Thymus (tissue), 14 donors: ENCODE measurements at places on chromosomes 1 and 21. TPM values are rescaled to one million over a fixed set of nuclear protein-coding genes. Genes with fewer than 3 reads are reported as not detected.

- no peak for DNase-seq
Measured at GRCh38 chr21:40546647-40547046, 300.3 kb downstream of the DSCAM start.

GRCh38 chr1:145956781-145957442 is 905 bp downstream of the LIX1L start:
- no peak for DNase-seq

DNA sequence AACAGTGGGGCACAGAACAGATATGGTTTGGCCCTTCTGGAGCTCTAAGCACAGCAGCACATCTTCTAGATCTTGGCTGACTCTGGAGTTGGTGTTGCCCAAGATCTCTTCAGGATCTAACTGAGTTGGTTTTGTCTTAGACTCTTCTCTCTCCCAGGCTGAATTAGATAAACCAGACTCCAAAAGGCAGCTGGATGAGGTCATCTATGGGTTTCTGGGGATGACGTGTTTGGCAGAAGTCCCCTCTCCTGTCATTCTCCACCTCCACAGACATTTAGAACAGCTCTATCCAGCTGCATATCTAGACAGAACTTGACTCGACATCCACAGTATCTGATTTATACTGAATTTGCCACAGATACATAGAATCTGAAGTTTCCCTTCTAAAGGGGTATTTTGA is 75.3 kb downstream of the ST6GALNAC5 start:
- DNase-seq: no peak

DNA sequence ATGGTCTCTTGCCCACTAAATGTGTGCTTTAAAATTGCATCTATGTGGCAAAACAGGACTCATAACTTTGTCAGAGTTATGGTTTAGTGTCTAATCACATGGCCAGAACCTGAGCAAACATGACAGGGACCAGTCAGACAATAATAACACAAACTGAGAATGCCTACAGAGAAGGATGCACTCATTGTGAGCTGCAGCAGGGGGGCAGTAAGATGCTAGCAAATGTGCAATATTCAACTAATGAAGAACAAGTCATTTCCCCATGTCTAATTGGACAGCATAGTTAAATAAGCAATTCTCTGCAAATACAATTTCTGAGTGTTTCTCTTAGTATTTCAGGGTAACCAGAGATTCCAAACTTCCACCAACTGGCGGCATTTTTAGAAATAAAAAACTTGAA is 30.8 kb downstream of the SPAG17 start:
- DNase-seq: no peak

GRCh38 chr1:43766818-43767525 is 59.6 kb downstream of the ST3GAL3 start:
- no peak for DNase-seq

DNA sequence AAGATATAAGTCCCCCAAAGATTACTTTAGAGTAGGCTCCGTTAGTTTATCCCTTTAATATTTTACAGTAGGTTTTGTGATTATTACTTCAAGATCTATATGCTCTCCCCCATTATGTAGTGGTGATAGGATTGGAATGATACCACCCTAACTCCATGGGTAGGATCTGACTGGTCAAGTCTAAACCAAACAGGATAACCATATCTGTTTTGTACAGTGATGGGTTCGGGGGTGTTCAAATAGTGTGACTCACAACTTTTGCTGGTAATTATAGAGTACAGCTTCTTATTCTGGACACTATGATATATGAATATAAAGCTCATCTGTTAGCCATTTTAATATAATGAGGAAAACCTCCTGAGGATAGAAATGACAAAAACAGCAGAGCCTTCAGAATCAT is 85.8 kb upstream of the GFI1 start:
- DNase-seq: no peak

- no peak for DNase-seq
Measured at GRCh38 chr21:42665026-42665425, 11.6 kb downstream of the PDE9A start.

DNA sequence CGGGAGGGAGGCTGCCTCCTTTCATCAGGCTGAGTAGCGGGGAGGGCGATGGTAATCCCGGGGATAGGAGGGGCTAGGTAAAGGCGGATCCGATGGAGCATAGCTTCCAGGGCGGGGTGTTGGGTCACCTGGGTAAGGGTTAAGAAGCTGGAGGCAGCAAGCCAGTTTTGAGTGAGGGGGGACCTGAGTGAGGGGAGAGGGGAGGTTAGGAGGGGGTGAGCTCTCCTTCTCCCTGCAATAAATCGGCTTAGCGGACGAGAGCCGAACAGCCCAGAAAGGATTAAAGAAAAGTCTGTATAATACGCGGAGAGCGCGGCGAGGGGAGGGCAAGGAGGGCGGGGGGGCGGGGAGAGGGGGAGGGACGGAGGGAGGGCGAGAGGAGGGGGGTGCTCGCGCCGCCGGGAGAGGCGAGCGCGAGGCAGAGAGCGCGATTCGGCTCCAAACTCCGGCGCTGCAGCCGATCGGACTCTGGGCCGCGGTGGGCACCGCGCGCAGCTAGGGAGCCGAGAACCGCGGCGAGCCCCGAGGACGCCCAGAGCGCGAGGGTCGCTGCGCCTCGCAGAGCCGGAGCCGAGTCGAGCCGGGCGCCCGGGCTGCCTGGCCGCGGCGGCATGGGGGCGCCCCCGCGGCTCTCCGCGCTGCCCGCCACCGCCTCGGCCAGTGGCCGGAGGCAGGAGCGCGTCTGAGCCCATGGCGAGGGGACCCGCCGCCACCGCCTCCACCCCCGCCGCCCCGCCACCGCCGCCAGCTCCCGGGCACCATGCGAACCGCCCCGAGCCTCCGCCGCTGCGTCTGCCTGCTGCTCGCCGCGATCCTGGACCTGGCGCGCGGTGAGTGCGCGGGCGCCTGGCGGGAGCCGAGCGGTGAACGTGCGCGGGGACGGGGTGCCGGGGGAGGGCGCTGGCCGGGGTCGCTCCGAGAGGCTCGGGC is at the start of gene IGSF21:
IGSF21 (plus strand) TSS at position 430 of the 930 bp plus-strand sequence; CDS start at position 761, 331 bp downstream.
- DNase-seq: no peak

GRCh38 chr1:243991650-243992049 is 59.4 kb upstream of the ZBTB18 start:
- DNase-seq: no peak

DNA sequence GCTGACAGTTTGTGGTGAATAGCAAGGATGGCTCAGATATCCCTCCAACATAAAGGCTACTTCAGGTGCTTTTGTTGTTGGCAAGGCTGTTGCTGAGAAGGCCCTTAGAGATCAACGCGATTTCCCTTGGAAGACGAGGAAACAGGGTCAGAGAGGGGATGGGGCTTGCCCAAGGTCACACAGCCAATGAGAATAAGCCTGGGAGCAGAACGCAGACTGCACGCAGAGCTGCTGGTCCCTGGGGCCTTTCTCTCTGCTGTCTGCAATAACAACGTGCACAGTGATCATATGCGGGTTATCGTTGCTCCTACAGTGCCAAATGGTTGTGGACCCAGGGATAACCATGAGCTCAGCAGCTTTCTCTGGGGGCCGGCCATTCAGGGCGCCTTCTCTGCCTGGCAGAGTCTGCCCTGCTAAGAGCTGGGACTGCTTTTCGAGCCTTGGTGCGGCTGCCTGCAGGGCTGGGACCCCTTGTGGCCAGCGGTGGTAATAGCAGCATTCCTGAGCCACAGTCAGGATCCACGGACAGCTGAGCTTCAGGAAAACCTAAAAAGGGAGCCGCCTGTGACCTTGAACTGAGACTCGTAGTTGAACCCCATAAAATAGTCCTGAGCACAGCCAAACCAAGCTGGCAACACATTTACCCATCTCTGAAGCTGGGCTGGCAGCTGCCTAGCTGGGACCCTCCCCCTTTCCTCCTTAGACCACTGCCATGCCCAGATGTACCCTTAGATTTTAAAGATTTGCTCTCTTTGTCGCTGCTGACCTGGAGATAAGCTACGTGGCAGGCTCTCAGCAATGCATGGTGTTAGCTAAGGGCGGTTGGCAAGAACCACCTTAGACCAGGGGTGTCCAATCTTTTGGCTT is 39.8 kb downstream of the HTR6 start:
- DNase-seq: peak; percentile 7

- DNase-seq: no peak
Measured at GRCh38 chr1:161238039-161238473, at the start of gene NR1I3. NR1I3 (minus strand) TSS chr1:161238203; CDS start chr1:161236565, 1,638 bp downstream.

GRCh38 chr1:110211496-110212168 is 1.5 kb downstream of the KCNC4 start:
- no peak for DNase-seq

DNA sequence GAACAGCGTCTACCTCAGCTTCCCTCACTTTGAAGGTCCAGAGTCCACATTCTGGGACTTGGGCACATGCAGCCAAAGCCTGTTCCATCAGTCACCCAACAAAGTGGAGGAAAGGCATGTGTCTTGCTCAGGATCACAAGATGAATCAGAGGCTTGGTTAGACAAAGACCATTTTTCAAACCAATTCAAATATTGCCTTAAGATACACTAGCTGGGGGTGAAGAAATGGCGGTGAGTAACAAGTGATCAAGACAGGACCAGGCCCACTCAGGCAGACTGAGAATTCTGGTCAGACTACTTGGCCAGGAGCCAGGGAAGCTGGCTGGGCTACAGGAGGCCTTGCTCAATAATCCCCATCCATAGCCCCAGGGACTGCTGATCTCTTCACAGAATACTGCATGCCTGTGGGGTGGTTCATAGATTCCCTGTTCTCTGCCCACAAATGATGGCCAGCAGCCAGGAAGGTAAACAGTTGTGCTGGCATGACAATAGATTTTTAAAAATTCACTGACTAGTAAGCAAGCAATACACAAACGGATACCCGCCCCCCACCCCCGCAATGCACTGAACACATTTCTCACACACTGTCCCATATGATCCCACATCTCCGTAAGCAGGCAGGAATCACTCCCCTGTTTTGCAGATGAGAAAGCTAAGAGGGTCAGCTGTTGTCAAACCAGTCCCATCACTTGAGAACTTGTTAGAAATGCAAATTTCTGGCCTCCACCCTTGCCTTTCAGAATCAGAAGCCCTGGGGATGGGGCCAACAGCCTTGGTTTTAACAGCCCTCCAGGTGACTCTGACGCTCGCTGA is 27.2 kb downstream of the ERI3 start:
- DNase-seq: no peak

- DNase-seq: no peak
Measured at GRCh38 chr1:26027716-26028489, 6.3 kb downstream of the EXTL1 start.

- no peak for DNase-seq
Measured at GRCh38 chr1:55466921-55467320, 251.8 kb upstream of the USP24 start.

DNA sequence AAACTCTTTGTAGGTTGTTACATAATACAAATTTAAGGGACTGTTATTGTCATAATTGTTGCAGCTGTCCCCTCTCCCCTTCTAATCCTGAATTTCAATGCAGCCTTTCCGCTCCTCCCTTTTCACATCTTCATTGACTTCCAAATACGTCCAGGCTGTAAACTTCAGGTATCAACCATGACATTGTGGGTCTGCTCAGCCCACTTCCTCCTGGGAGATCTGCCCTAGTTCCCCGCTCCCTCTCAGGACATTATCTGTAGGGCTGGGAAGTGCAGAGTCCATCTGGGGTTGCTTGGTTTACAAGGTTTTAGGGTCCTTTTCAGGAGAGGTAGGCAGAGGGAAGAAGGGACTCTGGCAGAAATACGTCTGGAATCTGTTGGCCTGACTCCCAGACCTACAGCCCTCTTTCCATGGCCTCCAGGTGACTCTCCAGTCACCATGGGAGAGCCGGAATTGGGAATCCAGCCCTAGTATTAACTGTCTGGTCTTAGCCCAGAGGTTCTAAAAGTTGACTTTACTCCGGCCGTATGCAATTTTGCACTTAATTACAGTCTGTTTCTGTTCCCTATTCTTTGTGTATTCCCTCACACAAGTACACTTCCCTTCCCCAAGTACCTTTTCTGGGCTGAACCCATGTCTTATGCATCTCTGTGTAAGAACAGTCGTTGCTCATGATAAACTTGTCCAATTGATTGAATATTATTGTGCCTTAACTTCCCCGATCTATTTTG is 4.7 kb upstream of the DENND2D start:
- DNase-seq: no peak

DNA sequence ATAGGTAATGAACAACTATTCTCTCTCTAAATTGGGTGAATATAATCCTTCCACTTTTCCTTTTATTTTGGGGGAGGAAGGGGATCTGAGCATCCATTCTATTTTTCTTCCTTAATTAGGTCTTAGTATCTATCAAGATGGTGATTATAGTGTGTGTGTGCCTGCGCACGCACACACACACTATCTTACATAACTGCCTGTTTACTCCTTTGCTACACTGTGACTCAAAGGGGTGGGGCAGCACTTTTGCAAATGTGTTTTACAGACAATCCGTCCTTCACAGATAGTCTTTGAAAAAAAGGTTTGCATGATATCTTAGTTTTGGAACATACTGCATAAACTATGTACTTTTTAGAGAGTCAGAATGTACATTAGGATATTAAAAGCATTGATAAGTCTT is 191.5 kb downstream of the SDCCAG8 start:
- DNase-seq: no peak

DNA sequence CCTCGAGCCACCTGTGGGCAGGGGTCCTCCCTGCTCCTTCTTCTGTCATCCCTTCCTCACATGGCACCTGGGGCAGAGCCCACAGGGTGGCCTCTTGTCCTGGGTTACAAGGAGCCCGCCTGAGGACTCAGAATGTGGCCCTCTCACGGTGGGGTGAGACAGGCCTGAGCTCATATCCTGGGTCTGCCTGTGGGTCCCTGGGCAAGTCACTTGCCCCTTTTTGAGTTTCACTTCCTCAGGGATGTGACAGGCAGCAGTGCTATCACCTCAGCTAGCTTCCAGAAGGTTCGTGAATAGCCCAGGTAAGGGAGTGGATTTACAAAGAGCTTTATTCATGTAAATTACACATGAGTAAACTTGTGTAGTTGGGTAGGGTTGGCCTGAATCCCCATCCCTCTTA is 33.5 kb downstream of the HTR6 start:
- DNase-seq: no peak

- DNase-seq: no peak
Measured at GRCh38 chr1:201384406-201384782, 6.9 kb upstream of the TNNT2 start.

- DNase-seq: peak; percentile 88
Measured at GRCh38 chr1:25858906-25859789, at the start of gene AUNIP. AUNIP (minus strand) TSS chr1:25859457; CDS start chr1:25859357, 100 bp downstream.

- no peak for DNase-seq
Measured at GRCh38 chr21:26120828-26121227, 49.7 kb downstream of the APP start.

DNA sequence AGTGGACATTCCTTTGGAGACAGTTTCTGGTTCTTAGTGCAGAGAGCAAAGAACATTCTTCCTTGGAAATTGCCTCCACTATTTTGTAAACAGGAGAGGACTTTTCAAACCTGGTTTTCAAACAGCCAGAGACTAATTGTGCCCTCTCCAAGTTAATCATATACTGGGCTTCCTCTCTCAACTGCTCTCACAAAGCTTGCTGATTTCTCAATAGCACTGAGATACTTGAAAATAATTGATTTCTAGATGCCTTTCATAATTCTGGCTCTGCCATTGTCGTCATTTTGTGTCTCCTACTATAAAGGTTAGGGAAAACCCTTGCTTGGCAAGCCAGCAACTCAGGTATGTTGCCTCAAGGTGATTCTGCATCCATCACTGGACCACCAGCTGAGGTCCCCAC is 56.0 kb downstream of the KCNJ15 start:
- DNase-seq: no peak

The VASH2 gene
- polyA plus RNA-seq: 0.82 TPM

The LYPLAL1 gene
- polyA plus RNA-seq: 60.6 TPM

The CBR1 gene
- polyA plus RNA-seq: 57.7 TPM

The PRKAB2 gene
- polyA plus RNA-seq: 10.1 TPM

The CFAP126 gene
- 1.0 TPM for polyA plus RNA-seq

The NUF2 gene
- 17.8 TPM for polyA plus RNA-seq

The PDC gene
- polyA plus RNA-seq: 0.46 TPM

The TEDDM1 gene
- 0.02 TPM for polyA plus RNA-seq

The LINGO4 gene
- 0.14 TPM for polyA plus RNA-seq

The SPRR1A gene
- polyA plus RNA-seq: 41.1 TPM

The EFCAB14 gene
- polyA plus RNA-seq: 30.6 TPM
